Testis (tissue), 5 donors: ENCODE measurements at places on chromosomes 1 and 21.
A peak's percentile ranks its signal among the peaks of the same experiment; 100 is the strongest.

GRCh38 chr21:33293811-33294216 lies 27.6 kb downstream of the IL10RB start:
- no peak for DNase-seq

DNA sequence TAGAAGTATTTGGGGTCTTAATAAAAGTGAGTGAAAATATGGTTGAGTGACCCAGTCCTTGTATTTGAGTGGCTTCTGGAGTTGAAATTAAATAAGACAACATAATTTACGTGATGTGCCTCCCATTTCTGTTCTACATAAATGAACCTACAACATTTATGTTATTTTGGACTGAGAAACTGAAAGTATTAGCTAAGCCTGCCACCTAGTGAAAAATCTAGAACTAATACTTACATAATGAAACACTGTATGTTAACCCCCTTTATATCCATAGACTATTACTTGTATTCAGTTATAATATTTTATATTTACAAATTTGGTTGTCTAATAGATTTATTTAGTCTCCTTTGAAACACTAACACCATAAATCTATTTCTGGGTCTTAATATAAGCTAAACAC lies 298.9 kb downstream of the KCNT2 start:
- DNase-seq: no peak

DNA sequence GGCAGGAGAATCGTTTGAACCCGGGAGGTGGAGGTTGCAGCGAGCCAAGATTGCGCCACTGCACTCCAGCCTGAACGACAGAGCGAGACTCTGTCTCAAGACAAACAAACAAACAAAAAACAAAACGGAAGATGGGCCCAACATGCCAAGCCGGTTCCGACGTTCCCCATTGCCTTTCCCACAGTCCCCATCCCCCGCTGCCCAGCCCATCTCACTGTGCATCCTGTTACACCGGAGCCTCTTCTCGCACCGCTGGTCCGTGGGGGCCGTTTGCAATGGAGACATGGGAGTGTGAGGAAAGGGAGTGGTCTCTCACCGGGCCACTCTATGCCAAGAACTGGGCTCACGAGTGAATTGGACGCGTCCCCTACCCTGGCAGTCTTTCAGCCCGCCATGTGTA lies 1.3 kb upstream of the CFAP74 start:
- DNase-seq: no peak

- DNase-seq: no peak
Observed at GRCh38 chr1:25991937-25992688, 5.8 kb downstream of the PAFAH2 start.

DNA sequence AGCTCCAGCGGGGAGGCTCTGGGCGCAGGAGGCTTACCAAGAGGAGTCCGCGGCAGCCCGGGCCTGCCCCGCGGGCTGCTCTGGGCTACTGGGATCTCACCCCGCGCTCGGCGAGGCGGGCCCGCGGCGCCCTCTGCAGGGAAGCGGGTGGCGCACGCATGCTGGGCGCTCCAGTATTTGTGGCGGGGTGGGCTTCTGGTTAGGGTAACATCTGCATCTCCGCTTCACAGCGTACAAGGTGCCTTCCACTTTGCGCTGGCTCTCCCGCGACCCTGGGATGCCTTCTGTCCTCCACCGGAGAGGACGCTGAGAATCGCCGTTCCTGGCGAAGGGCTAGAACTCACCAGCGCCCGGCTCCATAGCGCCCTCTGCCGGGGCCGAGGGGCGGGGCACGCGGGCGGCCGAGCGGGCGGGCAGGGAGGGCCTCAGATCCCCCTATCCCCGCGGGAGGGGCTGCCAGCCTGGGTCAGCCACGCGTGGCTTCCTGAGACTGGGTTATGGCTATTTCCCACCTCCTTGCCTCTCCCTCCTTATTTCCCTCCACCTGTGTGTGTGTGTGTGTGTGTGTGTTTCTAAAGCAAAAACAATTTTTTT lies 46.6 kb upstream of the CTBS start:
- DNase-seq: peak; percentile 81
